ENCODE measurements at places on chromosomes 2 and 18.

GRCh38 chr2:46568212-46569009 lies 89.0 kb downstream of the TMEM247 start:
- DNase-seq, result no peak

- DNase-seq, result no peak
These were observed 9.0 kb downstream of the CDKL4 start for GRCh38 chr2:39234754-39235153.

GRCh38 chr2:2846332-2847208 lies 515.5 kb upstream of the MYT1L start:
- DNase-seq, result no peak

- no peak for DNase-seq
These were observed 113.1 kb downstream of the ALK start for GRCh38 chr2:29808321-29808720.

DNA sequence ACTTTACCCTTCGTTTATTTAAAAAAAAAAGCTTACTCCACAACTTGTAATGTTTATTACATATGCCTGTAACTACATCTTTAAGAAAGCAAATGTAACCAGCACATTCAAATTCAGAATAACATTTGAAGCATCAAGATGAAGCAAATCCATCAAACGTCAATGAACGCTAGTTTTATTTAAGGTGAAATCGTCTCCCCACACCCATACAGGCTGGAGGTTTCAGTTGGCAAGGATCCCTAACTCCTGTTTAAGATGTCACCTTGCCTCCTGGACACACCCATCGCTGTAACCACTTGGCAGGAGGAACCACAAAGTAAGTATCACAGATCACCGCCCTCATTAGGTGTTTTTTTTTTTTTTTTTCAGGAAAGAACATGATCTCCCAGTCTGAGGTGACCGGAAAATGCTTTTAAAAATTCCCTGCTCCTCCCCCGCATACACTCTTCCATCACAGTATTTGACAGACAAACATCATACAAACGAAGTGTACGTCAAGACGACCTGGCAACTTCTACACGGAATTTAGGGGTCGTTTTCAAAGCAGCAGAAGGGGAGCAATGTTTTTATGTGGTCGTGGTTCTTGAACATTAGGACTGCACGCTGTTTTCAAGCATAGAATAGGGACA lies 19.7 kb upstream of the STPG4 start:
- DNase-seq, result no peak

DNA sequence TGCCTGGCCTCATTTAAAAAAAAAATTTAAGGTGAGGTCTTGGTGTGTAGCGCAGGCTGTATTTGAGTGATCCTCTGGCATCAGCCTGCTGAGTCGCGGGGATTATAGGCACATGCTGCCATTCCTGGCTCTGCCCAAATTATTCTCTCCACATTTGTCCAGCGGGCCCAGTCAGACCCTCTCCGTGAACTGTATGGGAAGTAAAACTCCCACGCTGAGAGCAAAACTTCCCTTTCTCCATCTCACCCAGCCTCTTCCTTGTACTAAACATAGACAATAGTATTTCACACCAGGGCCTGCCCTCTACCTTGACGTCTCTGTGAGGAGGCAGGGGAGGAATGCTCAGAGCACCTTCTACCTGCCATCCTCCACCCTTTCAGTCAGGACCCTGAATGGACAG lies 37.0 kb downstream of the EIF4E2 start:
- no peak for DNase-seq

GRCh38 chr2:181183878-181184542 lies 203.6 kb downstream of the UBE2E3 start:
- no peak for DNase-seq

GRCh38 chr2:8692783-8693156 lies 10.9 kb downstream of the ID2 start:
- no peak for DNase-seq

GRCh38 chr2:101534149-101534611 lies 59.3 kb upstream of the RFX8 start:
- no peak for DNase-seq

GRCh38 chr2:195662138-195662537 lies 5.1 kb downstream of the SLC39A10 start:
- no peak for DNase-seq

GRCh38 chr2:206164261-206164862 lies 4.7 kb downstream of the EEF1B2 start:
- no peak for DNase-seq

DNA sequence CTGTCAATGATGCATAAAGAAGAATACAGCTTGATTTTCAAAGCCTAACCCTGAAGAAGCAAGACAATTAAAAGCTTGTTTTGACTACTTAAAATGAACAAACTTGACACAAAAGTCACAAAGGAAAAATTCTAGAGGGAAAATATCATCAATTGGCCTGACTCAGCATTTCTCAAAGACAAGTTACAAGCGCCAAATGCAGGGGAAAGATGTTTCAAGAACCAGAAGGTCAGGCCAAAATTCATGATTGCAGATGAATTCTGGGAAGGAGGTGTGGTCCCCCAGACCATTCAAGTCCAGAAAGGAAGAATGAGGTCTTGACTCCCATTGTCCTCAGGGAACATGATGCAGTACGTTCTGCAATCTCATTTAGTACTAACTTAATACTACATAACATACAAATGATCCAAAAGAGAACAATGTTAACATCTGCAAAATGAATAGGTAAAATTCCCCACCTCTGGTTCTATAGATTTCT lies 64.5 kb downstream of the FAM210A start:
- DNase-seq, result no peak

DNA sequence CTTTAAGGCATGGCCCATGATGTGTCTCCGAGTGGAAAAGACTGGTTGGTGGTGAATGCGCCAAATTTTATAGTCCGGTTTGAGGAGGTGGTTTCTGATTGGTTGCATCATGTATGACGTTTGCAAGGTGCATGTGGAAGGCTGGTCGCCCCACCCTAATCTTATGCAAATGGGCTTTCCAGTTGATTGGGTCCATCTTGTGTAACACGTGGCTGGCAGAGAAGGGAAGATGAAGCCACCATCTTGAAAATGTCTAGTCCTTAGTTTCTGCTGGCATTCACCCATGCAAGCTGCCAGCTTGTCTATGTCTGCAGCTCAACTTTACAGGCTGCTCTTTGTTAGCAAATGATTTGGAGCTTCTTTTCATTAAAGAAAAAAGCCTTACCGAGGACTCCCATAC lies 132.2 kb downstream of the PIK3C3 start:
- no peak for DNase-seq

- DNase-seq, result no peak
These were observed 23.4 kb downstream of the SH2D6 start for GRCh38 chr2:85441864-85442263.

DNA sequence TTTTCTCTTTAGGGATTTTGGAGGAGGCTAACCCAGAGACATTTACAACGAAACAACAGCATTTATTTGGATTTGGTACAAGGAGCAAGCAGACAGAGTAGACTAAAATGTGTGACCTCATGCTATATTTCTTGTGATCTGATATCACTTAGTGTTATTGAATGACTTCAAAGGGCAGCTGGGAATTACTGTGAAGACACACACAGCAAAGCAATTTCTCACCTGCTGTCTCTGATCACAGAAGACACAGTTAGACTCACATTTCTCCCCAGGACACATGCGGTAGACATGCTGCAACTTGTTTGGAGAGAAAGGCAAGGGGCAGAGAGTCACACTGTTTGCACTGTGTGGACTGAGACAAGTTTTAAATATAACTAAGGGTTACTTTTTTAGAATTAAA lies 67.5 kb downstream of the LTBP1 start:
- no peak for DNase-seq

DNA sequence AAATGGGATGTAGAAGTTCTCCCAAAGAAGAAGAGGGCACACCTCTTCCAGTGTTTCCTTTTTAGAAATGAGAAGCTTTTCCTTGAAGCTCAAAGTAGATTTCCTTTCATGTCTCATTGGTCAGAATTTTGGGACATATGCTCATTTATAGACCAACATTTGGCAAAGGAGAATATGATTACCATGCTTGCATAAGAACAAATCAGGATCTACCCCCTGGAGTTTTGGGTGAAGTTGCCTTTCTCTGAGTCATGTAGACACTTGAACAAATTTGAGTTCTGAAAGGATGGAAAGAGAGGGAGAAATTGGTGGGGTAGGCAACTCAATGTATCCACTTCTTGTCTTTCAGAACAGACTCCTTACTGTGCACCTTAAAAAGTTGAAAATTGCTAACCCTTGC lies 409.0 kb downstream of the SLC4A3 start:
- no peak for DNase-seq

DNA sequence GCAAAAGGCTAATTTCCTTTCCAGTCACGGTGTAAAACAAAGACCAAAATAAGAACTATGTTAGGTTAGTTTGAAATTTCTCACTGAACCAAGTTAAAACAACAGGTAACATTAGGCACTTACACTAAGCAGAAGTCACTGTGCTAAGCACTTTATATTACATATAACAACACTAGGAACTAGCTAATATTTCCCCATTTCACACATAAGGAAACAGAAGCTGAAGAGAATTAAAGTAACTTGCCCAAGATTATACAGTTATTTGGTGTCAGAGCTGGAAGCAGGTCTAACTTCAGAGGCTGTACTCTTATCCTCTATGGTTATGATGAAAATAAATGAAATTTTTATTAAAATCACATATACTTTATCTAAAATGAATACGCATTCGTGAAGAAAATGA lies 5.9 kb downstream of the ITSN2 start:
- DNase-seq, result no peak

DNA sequence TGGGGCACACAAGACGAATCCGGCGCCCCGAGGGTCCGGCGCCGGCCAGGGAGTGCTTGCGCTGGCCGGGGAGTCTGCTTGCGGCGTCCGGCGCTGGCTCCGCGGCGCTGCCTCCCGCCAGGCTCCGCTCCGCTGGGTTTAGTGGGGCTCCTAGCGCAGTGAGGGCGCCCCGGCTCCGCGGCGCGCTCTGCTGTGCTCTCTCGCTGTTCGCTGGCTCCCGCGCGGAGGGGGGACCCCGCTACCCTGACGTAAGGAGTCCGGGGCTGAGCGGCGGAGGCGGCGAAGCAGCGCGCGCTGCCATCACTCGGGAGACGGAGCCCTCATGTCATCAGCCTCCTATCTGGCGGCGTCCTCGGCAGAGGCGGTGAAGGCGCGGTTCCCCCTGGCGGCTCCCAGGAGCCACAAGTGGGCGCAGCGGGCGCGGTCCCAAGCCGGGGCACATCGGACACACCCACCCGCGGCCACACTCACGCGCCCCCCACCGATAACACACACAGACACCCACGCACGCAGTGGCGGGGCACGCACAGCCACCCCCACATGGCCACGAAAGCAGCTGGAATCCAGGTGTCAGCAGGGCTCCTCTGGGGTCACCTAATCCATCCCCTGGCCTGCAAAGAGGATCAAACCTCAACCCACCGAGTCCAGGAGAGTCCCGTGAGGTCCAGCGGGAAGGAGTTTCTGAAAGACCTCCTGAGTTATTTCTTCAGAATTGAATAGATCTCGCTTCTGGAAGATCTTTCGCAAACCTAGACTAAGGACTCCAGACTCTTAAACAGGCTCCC lies at the start of gene C1QL2:
Gene C1QL2, minus strand, starts transcription at position 189 of the 785 bp plus-strand sequence. CDS start 482 bp downstream, outside the sequence.
- no peak for DNase-seq

DNA sequence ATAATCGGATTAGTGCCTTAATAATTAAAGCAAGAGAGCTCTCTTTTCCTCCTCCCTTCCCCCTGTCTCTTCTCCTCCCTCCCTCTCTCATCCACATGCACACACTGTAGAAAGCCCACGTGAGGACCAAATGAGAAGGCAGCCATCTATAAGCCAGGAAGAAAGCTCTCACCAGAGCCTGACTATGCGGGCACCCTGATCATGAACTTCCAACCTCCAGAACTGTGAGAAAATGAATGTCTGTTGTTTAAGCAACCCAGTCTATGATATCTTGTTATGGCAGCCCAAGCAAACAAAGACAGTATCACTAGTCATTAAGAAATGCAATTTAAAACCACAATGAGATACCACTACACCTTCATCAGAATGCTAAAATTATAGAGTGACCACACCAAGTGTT lies 220.3 kb downstream of the EN1 start:
- DNase-seq, result no peak

GRCh38 chr18:3269241-3269913 lies 7.4 kb downstream of the MYL12B start:
- no peak for DNase-seq

GRCh38 chr2:151766437-151767153 lies 32.3 kb upstream of the NEB start:
- DNase-seq, result no peak

- no peak for DNase-seq
These were observed 45.3 kb upstream of the SERPINE2 start for GRCh38 chr2:224084266-224084892.

DNA sequence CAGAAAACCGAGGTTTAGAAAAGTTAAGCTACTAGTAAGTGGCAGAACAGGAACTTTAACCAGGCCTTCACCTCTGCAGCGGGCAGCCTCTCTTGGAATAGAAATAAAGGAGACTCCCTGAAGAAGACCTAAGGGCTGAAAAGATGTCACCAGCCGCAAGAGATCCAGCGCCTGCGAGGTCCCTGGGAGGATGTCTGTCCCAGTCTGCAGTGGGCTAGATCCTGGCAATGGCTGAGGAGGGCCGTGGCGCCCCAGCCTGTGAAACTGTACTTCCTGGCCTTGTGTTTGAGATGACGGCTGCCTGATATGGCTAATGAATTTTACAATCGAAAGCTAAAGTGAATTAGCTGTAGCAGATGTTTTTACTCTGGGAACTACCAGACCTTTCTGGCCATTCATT lies 300.6 kb upstream of the SALL3 start:
- no peak for DNase-seq

GRCh38 chr18:45399643-45400042 lies 215.6 kb upstream of the SLC14A2 start:
- no peak for DNase-seq

Data from brain pericyte (primary cell).